Activated naive CD4-positive, alpha-beta T cell treated with anti-CD3 and anti-CD28 coated beads, Interleukin-2, amount 50 U/mL, for 16 hours (primary cell): ENCODE measurements at places on chromosomes 7 and 10.

GRCh38 chr7:99407872-99408378 is 472 bp downstream of the PDAP1 start:
- peak; percentile 50 for DNase-seq

DNA sequence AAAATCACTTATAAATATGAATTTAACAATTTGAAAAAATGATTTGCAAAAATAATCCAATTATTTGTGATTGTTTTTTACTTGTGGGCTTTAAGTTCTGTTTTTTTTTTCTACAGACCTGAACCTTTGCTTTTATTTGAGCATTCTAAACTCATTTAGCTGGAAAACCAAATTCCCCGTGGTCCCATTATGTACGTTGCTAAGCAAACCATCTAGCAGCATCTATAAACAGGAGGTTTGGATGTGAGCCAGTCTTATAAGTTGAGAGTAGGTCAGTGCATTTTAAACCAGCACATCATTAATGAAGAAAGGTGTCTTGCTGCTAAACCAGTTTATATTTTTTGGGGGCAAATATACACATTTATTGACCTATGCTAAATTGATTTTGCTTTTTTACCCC is 77.3 kb downstream of the LRRN3 start:
- DNase-seq: no peak

DNA sequence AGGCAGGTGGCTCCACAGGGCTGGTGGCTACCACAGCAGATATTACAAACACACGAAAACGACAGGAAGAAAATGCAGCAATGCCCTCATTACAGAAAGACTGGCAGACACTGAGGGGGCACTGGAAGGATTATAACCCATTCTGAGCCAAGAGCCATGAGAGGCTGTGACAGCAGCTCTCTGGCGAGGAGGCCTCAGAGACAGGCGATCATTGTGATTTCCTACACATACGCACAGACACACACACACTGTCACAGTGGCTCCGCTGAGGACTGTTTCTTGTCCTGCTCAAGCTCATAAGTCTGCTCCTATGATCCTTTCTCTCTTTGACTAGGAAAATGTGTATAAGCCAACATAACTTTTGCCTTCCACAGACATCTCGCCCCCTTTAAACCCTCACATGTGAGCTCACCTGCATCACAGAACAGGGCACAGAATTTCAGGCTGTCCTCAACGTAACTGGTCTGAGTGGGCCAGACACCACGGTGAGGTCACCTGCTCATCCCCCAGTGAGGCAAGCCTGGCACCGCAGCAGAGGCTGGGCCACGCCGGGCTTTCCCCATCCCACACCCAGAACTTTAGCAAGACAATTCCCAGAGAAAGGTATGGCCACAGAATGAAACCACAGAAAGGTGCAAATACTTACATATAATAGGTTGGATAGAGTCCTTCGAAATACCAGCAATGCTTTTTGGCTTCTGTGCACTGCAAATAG is 51.7 kb downstream of the VOPP1 start:
- DNase-seq: no peak

DNA sequence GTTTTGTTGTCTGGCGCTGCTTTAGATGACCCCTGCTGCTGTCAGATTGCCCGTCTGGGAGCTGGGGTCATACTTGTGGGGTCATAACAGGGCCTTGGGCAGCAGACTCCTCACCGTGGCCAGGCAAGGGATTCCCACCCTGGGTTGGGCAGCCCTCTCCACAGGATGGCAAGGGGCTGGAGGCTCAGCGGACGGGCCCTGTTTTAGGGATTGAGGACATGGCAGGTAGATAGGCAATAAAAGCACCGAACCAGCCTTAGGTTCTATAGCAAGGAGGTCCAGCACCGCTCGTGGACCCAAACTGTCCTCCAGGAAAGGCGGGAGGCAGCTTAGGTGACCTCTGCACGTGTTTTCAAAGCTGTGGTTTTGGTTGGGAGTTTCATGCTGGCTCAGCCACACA is 60.0 kb downstream of the GRK5 start:
- DNase-seq: no peak

- DNase-seq: no peak
These were observed 97.3 kb upstream of the MACROH2A2 start for GRCh38 chr10:69955211-69955805.
